Mesenteric fat pad (tissue), 1 donor: ENCODE measurements at places on chromosomes 12 and 14. TPM values are rescaled to one million over a fixed set of nuclear protein-coding genes. Genes with fewer than 3 reads are reported as not detected.

Gene FBXO34
- total RNA-seq: 17.9 TPM

Gene TRMT61A
- total RNA-seq: 13.8 TPM

GRCh38 chr14:93002851-93003298, 79.9 kb downstream of the CHGA start:
- DNase-seq: no peak

- DNase-seq: no peak
Observed at GRCh38 chr12:85996280-85996679, 122.2 kb downstream of the NTS start.

Gene MAP3K12
- total RNA-seq: 12.2 TPM

DNA sequence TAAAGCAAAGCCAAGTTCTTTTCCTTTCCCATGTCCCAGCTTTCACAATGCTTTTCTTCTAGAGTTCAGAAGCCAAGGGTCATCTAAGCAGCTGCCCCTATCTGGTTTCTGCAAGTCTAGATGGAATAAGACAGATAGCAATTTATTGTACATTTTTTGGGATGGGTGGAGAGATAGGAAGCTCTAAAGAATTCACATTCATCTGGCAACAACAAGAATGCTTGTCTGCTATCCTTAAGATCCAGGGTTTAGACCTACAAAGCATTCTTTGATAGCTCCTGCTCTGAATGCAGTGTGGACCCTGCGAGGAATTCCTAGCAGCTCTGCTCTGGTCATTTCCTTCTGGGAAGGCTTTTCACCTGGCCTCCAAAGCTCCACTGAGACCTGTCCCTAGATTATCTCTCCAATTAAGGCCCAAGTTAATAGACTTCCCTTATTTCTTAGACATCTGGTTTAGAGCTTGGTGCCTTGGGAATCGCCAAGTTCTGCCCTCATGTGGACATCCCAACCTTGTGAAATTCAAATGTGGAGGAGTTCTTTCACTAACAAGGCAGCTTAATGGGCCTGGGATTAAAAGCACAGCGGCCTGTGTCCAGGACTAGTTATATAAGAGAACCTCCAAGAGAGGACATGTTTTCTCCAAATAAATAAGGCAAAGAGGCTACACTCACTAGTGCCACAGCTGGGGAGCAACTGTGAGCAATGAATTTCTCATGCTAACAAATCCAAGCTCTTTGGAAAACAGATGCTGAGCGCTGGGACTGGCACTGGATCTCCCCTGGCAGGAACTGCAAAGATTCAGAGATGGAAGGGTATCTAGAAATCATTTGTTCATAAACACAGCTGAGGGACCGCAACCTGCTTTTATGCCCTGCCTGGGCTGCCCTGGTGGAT, 384.5 kb upstream of the DDHD1 start:
- no peak for DNase-seq

Gene TTC8
- 18.9 TPM for total RNA-seq

Gene KRT85
- not detected for total RNA-seq

GRCh38 chr14:71682337-71682736, 249.9 kb upstream of the RGS6 start:
- DNase-seq: no peak

GRCh38 chr12:130747867-130748740, 32.0 kb upstream of the RIMBP2 start:
- no peak for DNase-seq

Gene C14orf132
- 2.7 TPM for total RNA-seq

GRCh38 chr14:52987514-52987913, 36.7 kb upstream of the FERMT2 start:
- DNase-seq: no peak

- no peak for DNase-seq
Observed at GRCh38 chr12:15632708-15633107, 156.5 kb downstream of the EPS8 start.

- DNase-seq: no peak
Observed at GRCh38 chr14:103131580-103131979, 8.3 kb downstream of the TNFAIP2 start.

Gene GNPNAT1
- total RNA-seq: 26.7 TPM

DNA sequence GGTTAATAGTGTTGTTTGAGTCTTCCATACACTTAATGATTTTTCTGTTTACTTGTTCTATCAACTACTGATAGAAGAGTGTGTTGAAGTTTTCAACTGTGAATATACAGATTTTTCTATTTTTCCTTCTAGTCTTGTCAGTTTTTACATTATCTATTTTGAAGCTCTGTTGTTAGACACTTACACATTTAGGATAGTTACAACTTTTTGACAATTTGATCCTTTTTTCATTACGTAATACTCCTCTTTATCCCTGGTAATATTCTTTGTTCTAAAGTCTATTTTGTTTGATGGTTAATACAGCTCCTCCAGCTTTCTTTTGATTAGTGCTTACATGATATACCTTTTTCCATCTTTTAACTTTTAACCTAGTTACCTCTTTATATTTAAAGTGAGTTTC, 45.2 kb downstream of the DHRS2 start:
- DNase-seq: no peak

- DNase-seq: no peak
Observed at GRCh38 chr12:71873821-71874220, 34.3 kb downstream of the TBC1D15 start.

Gene ACOT6
- total RNA-seq: not detected

DNA sequence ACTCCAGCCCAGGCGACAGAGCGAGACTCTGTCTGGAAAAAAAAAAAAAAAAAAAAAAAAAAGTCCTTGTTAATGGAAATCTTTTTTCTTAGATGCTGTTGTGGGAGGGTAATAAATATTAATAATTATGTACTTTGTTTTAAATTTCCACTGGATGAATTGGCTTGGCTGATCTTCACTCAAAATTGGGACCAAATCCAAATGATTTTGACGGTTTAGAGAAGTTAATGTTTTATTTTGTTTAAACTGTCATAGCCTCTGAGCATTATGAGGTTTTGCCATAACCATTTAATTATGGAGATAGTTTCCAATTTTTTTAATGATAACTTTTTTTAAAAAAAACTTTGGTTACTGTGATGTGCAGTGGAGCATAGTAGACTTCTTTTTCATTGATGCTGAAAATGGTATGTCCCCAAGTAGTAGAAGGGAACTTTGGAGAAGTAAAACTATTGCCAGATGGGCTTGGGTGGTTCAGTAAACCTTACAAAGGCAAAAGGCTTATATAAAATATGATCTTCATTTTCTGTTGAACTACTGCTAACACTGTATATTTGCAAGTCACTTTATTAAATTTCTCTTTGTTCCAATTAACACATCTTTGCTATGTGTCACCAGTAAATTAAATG, 3.9 kb upstream of the PMCH start:
- no peak for DNase-seq

DNA sequence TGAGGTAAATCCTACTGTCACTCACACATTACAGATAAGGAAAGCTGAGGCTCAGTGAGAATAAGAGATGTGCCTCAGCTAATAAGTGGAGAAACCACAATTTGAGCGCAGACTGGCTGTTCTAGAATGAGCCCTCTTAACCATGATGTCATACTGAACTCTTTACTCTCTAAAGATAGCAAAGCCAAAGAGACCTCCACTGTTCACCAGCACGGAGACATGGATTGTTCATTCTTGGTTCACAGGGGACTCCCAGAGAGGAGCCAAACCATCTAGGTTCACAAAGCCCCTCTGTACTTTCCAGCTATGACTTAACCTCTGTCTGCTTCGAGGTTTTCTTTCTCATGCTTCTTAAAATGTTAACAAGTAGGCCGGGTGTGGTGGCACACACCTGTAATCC, 32.7 kb upstream of the YARS2 start:
- DNase-seq: no peak

- no peak for DNase-seq
Observed at GRCh38 chr14:71358209-71358931, 451.1 kb downstream of the PCNX1 start.

- DNase-seq: no peak
Observed at GRCh38 chr12:50928392-50928791, 24.0 kb upstream of the HIGD1C start.

GRCh38 chr12:18146363-18146762, 56.4 kb upstream of the RERGL start:
- DNase-seq: no peak

DNA sequence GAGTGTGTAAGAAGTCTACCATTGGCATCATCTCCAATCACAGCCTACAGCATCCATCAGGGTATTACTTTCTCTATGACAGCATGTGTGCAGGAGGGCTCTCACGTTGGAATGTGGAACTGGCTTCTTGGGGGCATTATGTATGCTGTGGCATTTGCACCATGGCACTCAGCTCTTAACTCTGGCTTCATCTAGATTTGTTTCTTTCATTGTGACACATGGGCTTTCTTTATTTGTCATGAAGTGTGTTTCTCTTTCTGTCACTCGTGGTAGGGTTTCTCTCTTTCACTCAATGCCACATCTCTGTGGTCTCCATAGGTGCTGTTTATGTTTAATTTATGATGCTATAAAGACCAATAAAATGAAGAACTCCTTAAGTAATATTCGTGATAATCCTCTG, 191.2 kb upstream of the GARIN2 start:
- no peak for DNase-seq

Gene SIX6
- total RNA-seq: not detected
